Activated CD4-positive, alpha-beta T cell treated with anti-CD3 and anti-CD28 coated beads for 24 hours (primary cell): ENCODE measurements at places on chromosomes 11 and 22.

- no peak for DNase-seq
These were observed 46.1 kb upstream of the PRDM11 start for GRCh38 chr11:45100339-45100738.

GRCh38 chr22:39410264-39410663 is 10.7 kb downstream of the TAB1 start:
- DNase-seq, result no peak

DNA sequence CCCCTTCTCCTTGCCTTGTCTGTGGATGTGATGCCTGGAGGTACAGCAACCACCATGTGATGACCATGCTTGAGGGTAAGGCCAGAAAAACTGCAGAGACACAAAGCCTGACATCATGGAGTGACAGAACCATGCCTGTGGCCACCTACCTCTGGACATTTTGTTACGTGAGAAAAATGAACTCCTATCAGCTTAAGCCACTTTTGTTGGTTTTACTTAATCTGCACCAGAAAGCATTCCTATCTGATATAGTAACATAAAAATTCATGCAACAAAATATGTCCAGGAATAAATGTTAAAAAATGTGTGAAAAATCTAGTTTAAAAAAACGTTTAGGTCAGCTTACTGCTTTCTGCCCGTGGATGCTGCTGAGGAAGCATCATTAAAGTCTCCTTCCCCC is 42.6 kb upstream of the P4HA3 start:
- no peak for DNase-seq

- peak; percentile 49 for DNase-seq
These were observed 7.3 kb upstream of the SYT7 start for GRCh38 chr11:61587951-61588727.

DNA sequence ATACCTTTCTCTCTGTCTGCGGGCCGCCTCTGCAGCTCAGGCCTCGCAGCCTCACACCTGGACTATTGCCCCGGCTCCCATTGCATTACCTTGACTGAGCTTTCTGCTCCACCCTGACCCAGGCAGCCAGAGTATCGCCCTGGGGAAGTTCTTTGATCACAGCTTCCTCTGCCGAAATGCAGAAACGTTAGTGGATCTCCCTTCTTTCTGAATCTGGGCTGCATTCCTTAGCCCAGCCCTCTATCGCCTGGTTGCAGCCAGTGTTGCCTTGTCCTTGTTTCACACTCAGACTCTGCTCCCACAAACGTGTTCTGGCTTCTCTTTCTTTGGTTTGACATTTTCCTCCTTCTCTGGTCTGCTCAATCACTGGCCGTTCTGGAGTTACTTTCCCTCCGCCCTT is 195.7 kb downstream of the ADAMTS15 start:
- DNase-seq, result no peak

- no peak for DNase-seq
These were observed 28.1 kb upstream of the SCARF2 start for GRCh38 chr22:20465759-20466077.

- no peak for DNase-seq
These were observed 25.9 kb upstream of the FBLN1 start for GRCh38 chr22:45476814-45477213.

GRCh38 chr11:130400781-130401483 is 27.5 kb downstream of the ADAMTS8 start:
- no peak for DNase-seq

GRCh38 chr11:109121173-109121932 is 300.6 kb upstream of the C11orf87 start:
- no peak for DNase-seq

DNA sequence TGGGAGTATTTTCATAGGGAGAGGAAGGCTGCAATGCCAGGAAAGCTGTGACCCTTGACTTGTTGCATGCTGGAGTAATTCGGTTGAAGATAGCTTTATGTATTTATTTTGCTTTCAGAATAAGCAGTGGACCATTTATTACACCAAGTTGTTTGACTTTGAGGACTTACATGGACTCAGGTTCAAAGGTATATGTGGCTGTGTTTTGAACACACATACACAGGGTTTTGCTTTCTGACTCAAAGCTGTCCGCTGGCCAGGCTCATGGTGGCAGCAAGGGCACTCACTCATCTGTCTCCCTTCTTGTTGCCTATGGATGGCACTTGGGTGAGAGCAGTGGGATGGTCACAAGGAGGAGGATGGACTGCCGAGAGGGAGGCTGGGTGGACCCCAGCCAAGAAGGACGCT is 6.5 kb downstream of the TIMP3 start:
- DNase-seq, result no peak

- no peak for DNase-seq
These were observed 8.5 kb upstream of the ADORA2A start for GRCh38 chr22:24418786-24419474.

GRCh38 chr22:50621356-50621880 is 6.5 kb downstream of the ARSA start:
- peak; percentile 21 for DNase-seq

- DNase-seq, result no peak
These were observed 955.6 kb downstream of the OPCML start for GRCh38 chr11:132576706-132577105.

- DNase-seq, result no peak
These were observed 24.1 kb upstream of the SCN2B start for GRCh38 chr11:118200497-118200896.

DNA sequence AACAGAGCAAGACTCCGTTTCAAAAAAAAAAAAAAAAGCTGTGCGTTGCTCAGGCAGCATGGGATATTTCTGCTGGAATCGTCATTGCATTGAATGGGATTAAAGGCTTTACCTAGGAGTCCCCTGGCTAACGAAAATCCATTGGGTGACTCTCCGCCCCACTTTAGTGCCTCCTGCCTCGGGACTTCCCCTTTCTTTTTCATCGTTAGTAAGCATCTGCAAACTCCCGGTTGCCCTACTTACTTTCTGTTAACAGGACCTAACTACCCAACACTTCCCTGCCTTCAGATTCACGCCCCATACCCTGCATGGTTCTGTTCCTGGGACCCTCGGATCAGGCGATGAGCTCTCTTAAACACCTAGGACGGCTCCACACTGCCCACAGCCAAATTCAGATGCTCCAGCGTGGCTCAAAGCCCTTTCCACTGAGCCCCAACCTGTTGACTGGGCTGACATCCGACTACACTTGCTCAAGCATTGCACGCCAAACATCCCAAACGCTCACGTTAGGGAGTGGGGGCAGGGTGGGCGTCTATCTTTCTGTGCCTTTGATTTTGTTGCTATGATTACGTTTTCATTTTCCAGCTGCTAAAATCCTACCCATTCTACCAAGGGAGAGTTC is 143.8 kb downstream of the ST3GAL4 start:
- DNase-seq, result no peak

DNA sequence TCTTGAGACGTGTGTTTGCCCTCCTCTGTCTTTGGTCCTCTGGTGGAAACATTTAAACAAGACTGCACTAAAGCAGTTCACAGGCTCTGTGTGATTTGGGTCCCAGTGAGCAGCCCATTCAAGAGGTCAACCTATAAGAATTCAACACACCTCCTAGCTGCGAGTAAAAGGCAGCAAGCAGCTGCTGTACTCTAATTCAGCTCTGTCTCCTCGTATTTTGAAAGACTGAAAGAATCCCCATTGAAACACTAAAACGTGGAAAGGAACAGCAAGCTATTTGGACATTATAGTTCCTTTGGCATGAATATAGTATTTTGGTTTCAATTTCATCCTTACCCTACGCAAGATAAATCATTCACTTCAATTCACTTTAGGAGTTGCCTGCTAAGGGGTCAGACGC is 1046.7 kb downstream of the DLG2 start:
- no peak for DNase-seq

GRCh38 chr11:73538381-73538872 is 59.5 kb downstream of the FAM168A start:
- DNase-seq, result no peak

DNA sequence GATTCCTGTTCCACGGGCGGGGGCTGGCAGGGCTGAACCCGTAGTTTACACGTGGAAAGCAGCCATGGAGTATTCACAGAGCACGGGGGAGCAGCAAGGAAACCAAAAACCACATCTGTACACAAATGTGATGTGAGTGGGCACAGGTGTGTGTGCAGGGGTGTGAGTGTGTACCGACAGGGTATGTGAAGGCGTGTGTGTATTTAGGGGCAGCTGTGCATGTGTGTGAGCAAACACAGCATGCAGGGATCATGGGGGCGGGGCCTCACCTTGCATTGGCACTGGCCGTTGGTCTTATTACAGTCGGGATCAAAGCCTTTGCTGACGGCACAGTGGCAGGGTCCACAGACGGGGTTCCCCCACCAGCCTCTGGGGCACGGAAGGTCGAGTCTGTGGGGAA is 58.4 kb downstream of the TRMU start:
- no peak for DNase-seq

- DNase-seq, result no peak
These were observed 578.0 kb upstream of the CADM1 start for GRCh38 chr11:116082256-116082655.

- DNase-seq, result peak; percentile 41
These were observed 22.8 kb downstream of the NPAT start for GRCh38 chr11:108199446-108200321.

DNA sequence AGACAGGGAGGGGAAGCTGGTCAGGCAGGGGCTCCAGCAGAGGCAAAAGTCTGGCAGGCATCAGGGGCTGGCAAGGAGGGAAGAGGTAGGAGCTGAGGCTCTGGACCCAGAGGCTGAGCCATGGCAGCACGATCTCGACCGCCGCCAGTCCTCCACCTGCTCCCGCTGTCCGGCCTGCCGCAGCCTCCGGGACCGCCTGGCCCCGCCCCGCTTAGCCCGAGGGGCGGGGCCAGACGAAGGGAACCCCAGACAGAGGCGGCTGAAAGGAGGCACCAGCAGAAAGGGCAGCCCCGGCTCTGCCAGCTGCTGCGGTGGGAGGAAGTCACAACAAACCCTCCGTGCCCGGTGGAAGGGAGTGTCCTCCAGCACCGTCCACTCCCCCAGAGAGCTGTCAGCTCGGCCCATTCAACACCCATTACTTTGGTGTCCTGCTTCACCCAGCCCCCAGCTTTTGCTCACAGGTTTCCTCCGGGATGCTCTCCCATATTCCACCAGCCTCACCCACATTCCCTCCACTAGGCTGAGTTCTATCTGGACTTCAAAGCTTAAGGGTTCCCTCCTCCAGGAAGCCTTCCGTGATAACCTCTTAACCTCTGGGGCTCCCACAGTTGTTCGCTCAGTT is at the start of gene MFNG:
Gene MFNG, minus strand, starts transcription at position 161 of the 622 bp plus-strand sequence. CDS start 207 bp downstream, outside the sequence.
- DNase-seq, result peak; percentile 51

DNA sequence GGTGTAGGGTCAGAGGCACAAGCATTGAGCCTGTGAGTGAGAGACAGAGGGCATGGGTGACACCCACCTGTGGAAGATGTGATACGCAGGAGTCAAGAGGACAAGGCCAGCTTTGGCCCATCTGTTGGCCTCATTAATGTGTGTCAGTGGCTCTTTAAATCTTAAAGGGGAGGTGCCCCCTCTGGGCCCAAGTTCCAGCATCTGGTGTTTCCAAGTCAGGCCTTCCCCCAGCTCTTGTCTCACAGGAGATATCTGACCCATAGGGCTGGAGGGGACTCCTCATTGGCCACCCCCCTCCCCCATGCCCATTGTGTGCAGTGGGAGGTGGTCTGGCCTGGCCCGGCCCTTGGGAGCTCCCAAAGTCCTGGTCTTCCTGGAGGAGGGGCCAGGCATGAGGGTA is 8.9 kb downstream of the KCNK7 start:
- no peak for DNase-seq

- DNase-seq, result no peak
These were observed 75.2 kb downstream of the LDLRAD3 start for GRCh38 chr11:36019005-36019596.

- DNase-seq, result no peak
These were observed 84.6 kb downstream of the C22orf31 start for GRCh38 chr22:28977060-28977459.

GRCh38 chr11:32921204-32921603 is 28.6 kb downstream of the QSER1 start:
- no peak for DNase-seq

DNA sequence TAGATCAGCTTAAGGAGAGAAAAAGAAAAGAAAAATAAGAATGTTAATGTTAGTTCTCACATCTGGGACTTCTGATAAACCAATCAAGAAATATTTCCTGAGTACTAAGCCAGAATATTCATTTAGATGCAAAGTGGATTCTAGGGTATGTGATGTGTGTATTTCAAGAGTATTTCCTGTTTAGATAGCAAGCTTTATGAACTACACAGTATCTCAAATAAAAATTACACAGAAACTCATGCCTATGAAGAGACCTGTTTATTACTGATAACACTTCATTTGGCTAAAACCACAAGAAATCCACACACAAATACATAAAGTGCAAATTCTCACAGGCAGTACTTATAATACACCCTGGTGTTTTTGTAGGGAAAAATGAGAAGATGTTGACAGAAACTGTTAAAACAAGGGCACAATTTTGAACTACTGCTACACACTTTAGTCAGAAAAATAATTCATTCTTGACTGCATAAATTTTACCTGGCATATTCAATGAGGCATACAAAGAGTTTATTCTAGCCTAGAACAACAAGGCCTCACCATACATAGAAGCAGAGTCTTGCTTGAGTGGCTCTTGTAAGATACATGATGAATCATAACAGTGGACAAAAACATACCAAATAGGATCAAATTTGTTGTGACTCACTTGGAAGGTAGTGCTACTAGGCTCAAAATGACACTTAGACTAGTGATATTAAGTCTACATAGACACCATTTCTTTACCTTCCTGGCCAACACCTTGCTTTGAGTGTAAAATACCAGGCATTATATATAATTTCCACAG is 18.8 kb upstream of the P4HA3 start:
- no peak for DNase-seq

- no peak for DNase-seq
These were observed 147.5 kb downstream of the DSCAML1 start for GRCh38 chr11:117649296-117650055.

- DNase-seq, result no peak
These were observed at the start of gene SLC6A5 for GRCh38 chr11:20599221-20600019. Gene SLC6A5, plus strand, starts transcription at chr11:20599608. Its CDS starts 65 bp downstream, at chr11:20599673.

- DNase-seq, result no peak
These were observed 21.1 kb downstream of the NCAPD3 start for GRCh38 chr11:134202661-134203060.

- DNase-seq, result no peak
These were observed 898.2 kb upstream of the RAG2 start for GRCh38 chr11:37496201-37496600.

- no peak for DNase-seq
These were observed 42.7 kb downstream of the SLC1A2 start for GRCh38 chr11:35376613-35377012.

GRCh38 chr22:20875296-20875695 is 16.5 kb downstream of the SNAP29 start:
- no peak for DNase-seq

GRCh38 chr11:95659088-95659487 is 130.5 kb downstream of the FAM76B start:
- no peak for DNase-seq

- no peak for DNase-seq
These were observed 1.5 kb upstream of the ANKRD13D start for GRCh38 chr11:67287355-67288197.
